Left renal pelvis (tissue), 4 donors: ENCODE measurements at places on chromosomes 1 and 21.

GRCh38 chr1:1626207-1627141 lies 5.5 kb upstream of the MMP23B start:
- no peak for DNase-seq

- DNase-seq, result no peak
Observed at GRCh38 chr1:155389826-155390225, 69.1 kb downstream of the RUSC1 start.

GRCh38 chr1:7427605-7428300 lies 343.3 kb upstream of the VAMP3 start:
- DNase-seq, result no peak

DNA sequence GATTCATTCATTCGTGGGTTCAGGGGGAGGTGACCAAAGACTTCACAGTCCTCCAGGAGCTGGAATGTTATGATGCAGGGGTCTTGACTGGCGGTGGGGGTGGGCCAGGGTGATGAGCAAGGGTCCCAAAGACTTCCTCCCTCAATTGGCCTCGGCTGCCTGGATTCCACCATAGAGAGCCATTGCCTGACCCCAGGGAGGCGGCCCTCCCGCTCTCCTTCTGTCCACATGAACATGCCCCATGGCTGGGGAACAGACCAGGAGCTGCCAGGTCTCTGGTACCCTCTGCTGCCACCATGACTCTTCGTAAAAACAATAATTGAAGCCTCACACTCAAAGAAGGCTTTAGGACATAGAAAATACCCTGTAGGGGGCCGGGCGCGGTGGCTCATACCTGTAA lies 102.5 kb upstream of the CASZ1 start:
- no peak for DNase-seq

- no peak for DNase-seq
Observed at GRCh38 chr21:37232274-37233018, 34.7 kb downstream of the VPS26C start.

DNA sequence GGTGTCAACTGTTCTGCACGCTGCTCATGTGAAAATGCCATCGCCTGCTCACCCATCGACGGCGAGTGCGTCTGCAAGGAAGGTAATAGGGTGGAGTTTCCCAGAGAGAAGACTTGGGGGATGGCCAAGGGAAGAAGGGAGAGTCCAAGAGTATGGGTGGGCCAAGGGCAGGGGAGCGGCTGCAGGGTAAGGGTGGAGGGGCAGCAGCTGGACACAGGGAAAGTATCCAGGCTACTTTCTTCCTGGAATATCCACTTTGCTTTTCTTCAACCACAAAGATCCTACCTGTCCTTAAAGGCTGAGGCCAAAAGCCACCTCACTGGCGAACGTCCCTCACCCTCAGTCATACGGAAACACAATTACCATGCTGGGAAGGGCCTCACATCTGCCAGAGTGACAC lies 11.5 kb upstream of the LRRC71 start:
- no peak for DNase-seq

DNA sequence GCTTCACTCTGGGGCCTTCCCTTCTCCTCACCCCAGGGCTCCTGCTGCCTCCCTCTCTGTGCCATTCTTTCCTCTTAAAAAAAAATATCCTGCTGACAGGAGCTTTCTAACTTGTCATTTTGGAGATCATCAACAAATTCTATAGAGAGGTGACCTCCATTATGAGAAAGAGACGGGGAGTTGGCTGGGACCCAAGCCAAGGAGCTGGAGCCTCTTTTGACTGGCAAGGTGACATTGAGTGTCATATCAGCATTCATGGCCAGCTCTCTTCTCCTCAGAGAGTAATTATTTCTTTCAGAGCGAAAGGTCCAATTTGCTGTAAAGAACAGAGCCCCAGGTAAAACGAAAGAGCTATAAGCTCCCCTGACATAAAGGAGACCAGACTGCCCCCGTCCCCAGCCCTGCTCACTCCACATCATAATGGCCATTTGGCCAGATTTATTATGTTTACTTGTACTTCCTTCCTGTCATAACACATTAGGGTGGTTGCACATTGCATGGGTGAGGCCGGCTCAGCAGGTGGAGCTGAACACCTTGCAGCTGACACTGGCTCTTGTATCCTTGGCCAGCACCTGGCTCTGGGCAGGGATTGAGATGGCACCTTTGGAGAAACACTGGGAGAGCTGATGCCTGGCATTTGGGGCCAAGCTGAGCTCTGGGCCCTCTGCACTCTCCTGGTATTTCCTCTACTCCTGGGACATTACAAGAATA lies 404.0 kb upstream of the VAMP3 start:
- DNase-seq, result no peak

- no peak for DNase-seq
Observed at GRCh38 chr1:50047916-50048694, 24.4 kb upstream of the AGBL4 start.

- DNase-seq, result no peak
Observed at GRCh38 chr21:37784591-37785318, 131.5 kb downstream of the KCNJ6 start.
